CMK (cell line): ENCODE measurements at places on chromosomes 5 and 9.

DNA sequence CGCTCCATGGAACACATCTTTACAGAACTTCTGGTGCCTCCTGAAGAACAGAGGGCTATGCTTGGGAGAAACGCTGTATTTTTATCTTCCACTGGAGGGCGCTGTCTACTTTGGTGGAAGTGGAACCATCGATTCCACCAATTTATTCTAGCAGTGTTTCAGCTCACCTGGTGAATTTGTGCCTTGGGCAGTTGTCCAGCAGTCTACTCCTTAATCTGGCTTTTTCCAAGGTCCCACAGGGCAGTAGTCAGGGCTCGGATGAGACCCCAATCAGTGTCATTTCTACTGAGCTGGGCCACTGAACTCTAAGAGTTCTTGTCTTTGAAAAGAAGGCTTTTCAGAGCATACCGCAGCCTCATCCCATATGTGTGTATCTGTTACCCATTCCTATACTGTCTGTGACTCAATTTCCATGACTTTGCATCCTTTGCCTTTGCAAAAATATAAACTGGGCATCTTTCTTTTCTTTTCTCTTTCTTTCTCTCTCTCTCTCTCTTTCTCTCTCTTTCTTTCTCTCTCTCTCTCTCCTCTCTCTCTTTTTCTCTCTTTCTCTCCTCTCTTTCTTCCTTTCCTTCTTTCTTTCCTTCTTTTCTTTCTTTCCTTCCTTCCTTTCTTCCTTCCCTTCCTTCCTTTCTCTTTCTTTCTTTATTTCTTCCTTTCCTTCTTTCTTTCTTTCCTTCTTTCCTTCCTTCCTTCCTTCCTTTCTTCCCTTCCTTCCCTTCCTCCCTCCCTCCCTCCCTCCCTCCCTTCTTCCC lies 138.4 kb upstream of the ZNF618 start:
- peak; percentile 15 for DNase-seq

GRCh38 chr9:73611032-73611431 lies 459.4 kb downstream of the ANXA1 start:
- DNase-seq, result no peak

GRCh38 chr5:75611311-75612225 lies at the start of gene ANKDD1B:
Gene ANKDD1B, plus strand, starts transcription at chr5:75611453. Its CDS starts 182 bp downstream, at chr5:75611635.
- no peak for DNase-seq

GRCh38 chr9:77276799-77277198 lies 99.5 kb downstream of the VPS13A start:
- DNase-seq, result no peak

DNA sequence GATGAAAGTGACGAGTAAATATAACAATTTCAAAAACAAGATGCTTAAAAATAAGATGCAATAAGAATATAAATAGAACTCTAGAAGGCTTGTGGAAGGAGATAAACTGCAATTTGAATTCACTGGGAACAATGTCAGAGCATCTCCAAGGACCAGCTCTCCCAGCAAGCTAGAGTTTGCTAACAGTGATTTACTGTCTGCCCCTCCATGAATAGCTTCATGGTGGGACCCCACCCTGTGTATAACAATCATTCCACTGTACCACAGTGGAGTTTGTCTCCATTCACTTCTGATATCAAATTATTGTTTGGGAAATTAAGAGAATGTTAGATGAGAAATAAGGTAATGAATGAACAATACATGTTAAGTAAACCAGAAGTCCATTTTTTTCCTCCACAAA lies 7.3 kb upstream of the SEMA6A start:
- DNase-seq, result no peak

- DNase-seq, result no peak
Observed at GRCh38 chr5:33595303-33595702, 154.5 kb downstream of the TARS1 start.

DNA sequence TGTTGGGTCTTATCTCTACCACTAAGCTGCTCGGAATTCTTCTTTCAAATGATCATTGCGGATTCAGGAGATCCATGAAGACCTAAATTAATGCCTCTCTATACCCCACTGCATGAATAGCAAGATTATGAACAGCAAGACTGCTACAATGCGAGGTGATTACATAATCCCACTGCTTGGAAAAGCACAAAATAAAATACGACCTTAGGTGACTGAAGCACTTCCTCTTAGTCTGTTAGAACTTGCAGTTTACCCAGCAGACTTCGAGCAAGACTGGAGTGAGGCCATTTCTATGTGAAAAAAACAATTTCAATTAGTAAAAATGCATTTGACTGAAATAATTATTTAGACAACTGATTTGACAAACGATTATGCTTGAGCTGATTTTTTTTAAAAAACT lies 59.8 kb downstream of the SH3RF2 start:
- DNase-seq, result no peak
